NCI-H146 (cell line): ENCODE measurements at places on chromosomes 5 and 9.

GRCh38 chr9:123861086-123861755, 68.7 kb downstream of the DENND1A start:
- no peak for DNase-seq

GRCh38 chr9:129972816-129973215, 70.2 kb downstream of the FNBP1 start:
- DNase-seq, result no peak

GRCh38 chr5:164909673-164910072, 1404.3 kb downstream of the MAT2B start:
- DNase-seq, result no peak

DNA sequence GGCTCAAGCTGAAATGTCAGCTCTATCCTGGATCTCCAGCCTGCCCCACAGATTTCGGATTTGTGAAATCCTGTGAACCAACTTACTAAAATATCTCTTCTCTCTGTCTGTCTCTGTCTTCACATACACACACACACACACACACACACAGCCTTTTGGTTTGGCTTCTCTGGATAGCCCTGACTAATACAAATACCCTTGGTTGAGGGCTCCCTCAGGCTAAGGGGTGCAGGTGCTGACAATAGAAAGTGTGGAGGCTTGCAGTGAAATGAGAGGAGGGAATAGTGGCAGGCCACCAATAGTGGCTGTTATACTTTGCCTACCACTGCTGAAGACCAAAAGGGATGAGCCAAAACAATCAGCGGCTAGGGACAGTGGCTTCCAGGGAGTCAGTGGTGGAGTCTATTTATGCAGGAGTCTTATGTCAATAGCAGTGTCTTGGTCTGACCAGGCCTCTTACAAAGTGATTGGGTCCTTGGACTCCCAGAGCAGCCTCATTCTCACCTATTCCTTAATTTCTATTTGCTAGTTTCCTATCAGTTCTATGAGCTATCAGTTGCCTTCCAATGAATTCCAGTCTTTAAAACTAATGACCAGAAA, 93.2 kb upstream of the GAS1 start:
- no peak for DNase-seq

DNA sequence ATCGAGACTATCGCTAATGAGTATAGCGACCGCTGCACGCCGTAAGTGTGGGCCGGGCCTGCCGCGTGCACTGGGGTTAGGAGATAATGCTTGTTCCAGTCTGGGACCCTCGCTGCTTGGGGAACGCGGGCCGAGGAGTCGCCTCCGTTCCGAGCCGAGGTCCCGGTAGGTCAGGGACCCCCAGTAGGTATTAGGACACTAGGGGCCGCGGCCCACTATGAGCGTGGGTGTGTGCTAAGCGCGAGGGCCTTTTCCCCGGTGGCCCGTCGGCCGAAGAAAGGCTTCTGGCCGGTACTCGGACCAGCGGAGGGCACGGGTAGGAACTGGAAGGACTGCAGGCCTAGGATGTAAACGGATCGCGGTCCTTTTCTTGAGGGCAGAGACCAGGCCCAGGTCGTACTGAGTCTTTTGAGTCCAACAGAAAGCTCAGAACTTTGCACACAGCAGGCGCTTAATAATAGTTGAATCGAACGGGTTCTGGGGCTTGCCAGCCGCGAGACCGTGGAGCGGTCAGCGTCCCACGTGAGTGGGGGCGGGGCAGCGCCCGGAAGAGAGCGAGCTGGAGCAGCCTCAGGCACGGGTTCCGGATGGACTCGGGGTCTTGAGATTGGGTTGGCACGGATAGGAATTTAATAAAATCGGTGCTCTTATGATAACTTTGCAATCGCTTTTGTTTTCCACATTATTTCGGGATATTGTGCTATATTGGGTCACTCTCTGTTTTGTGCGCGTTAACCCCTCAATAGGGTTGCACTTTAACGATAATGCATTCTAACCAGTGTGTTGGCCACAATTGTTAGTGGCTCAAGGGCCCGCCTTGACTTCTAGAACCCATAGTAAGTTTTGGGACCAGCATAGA, 733 bp downstream of the HSPA4 start:
- DNase-seq, result peak; percentile 42

DNA sequence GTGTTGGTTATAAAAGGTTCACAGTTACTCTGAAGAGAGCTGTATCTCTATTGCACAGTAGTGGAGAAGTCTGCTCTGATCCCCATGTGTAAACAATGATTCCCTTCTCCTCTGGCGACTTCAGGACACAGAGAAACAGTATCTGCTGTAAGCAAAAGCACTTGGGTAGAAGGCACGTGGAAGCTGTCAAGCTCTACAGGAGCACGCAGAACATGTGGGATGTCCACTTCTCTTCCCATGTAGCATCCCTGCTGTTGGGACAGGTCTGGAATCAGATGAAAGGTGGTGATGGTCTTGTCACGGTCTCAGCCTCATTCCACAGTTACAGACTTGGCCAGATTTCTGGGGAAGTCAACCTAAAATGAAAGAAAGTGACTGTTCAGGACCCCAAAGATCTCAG, 9.4 kb upstream of the MAPK9 start:
- no peak for DNase-seq

DNA sequence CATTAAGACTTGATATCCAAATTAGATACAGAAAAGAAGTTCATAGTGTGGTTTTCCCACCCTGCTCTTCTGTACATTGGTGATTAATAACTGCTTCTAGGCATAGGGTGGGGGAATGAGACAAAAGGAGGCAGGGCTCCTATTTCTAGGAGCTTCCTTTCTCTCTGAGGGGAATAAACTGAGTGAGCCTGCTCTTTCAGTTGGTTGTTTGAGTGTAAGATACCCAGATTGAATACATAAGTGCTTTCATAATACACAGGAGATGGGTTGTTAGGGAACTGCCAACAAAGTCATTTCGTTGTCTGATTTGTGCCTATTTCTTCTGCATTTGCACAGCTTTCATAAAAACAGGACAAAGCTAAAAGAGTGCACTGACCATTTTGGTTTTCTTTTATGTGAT, 48.9 kb upstream of the TTC23L start:
- DNase-seq, result no peak

DNA sequence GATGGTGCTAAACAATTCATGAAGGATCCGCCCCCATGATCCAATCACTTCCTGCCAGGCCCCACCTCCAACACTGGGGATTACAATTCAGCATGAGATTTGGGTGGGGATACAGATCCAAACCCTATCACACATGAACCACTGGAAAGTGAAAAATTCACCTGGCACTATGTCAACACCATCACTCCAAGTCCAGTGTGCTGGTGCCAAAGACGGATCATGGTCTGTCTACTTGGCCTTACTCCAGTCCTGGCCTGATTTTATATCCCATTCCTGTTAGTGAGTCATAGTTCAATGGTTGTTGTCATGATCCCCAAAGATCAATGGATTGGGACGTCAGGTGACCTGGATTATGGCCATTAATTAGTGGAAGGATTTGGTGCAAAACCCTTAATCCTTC, 147.4 kb upstream of the RPS23 start:
- DNase-seq, result no peak

- no peak for DNase-seq
Measured at GRCh38 chr5:154278908-154279307, 88.4 kb downstream of the GALNT10 start.

DNA sequence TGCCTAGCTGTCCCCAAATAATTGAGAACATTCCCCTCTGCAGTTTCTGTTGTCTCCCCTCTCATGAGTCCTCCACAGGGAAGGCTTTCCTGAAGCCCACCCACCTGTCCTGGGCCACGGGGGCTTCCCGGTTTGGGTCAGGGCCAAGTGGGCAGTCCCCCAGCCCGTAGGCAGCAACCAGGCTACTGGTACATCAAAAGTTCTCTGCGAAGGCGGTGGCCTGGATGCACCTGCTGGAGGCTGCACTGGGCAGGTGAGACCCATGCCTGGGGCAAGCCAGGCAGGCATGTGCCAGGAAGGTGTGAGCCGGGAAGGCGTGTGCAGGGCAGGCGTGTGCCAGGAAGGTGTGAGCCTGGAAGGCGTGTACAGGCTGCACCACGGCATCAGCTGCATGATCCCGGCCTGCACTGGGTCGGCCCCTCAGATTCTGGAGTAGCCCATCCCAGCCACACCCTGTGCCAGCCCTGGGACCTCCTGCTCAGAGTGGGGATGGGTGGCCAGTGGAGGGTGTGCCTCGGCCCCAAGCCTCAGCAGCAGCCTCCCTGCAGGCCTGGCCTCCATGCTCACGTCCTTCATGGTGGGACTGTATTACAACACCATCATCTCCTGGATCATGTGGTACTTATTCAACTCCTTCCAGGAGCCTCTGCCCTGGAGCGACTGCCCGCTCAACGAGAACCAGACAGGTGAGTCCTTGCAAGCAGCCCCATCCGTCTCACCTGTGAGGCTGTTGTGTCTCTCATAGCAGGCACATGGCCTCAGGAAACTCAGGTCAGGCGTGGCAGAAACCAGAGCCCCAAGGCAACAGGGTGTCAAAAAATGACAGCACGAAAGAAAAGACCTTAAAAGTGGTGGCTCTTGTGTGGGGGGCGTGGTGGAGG, 8.7 kb downstream of the SLC6A19 start:
- DNase-seq, result no peak

DNA sequence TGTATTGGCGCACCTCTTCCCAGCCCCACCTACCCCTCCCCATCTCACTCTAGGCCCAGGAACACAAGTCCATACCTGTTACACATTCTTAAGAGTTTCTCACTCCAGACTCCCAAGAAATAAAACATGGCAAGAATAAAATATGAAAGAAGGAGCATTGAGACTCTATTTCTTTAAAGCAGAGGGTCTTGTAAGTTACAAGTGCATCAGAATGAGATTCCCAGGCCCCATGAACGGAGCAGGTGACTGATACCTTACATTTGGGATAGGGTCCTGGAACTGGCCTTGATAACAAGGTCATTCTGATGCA, 5.7 kb downstream of the EGR1 start:
- DNase-seq, result no peak

DNA sequence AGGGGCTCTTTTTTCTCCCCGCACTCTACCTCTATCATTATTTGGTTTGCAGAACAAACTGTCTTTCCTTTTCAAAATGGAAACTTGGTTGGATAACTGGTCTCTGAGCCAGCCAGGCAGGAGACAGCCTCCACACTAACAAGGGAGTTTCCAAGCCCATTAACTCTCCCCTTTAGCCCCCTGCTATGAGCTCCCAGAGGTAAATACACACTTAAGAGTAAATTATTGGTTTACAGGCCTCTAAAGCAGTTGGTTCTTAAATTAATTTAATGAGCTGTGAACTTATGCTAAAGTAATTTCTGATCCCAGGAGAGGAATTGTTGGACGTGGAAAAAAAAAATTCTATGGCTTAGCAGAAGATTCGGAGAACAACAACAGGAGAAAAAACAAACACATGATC, 30.3 kb downstream of the EPB41L4A start:
- DNase-seq, result peak; percentile 3

- no peak for DNase-seq
Measured at GRCh38 chr9:72210522-72210921, 61.3 kb downstream of the GDA start.
